ENCODE measurements at places on chromosomes 7 and 10.

DNA sequence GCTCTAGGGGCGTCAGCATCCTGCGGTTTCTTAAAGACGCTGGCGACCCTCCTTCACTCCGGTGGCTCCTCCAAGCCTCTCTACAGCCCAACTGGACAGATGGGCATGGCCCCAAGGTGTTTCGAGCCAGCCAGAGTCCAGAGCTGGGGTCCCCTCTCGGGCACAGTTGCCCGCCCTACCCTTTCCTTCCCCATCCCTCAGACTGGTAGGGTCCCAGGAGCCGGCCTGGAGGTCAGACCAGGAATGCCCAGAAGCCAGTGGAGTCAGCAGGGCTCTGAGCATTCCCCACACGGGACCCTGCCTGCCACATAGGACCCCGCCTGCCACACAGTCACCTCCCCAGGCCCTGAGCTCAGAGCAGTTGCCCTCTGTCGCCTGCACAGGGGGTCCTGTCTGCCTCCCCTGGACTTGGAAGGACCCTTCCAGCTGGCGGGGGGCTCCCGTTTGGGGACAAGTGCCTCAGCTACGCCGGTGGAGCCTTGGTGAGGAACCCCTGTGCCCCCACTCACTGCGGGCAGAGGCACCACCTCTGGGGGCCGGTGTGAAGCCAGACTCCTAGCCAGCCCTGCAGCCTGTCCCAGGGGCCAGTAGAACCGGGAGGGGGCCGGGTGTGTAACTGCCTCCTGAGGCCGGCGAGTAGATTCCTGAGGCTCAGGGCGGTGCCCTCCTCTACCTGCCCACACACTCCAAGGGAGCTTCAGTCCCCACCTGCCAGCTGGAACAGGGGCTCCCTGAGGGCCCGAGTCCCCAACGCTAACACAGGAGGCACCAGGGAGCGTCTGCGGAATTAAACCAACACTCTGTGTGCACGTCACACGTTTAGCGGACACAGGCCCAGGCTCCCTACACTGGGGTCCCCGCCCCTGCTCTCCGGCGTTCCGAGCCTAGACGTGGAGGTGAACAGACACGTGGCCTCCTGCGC lies 19.4 kb upstream of the PDGFA start:
- no peak for DNase-seq

- DNase-seq: no peak
Measured at GRCh38 chr10:104085801-104086400, at the start of gene COL17A1. COL17A1 (minus strand) TSS chr10:104085880; CDS start chr10:104080673, 5,207 bp downstream.

- DNase-seq: no peak
Measured at GRCh38 chr10:31017534-31018355, 13.9 kb downstream of the ZNF438 start.

GRCh38 chr10:18474118-18474455 lies 177.3 kb downstream of the NSUN6 start:
- DNase-seq: no peak
